Amniotic stem cell (primary cell): ENCODE measurements at places on chromosomes 2 and 18.

- DNase-seq: no peak
Measured at GRCh38 chr2:210635257-210635656, 78.9 kb downstream of the CPS1 start.

DNA sequence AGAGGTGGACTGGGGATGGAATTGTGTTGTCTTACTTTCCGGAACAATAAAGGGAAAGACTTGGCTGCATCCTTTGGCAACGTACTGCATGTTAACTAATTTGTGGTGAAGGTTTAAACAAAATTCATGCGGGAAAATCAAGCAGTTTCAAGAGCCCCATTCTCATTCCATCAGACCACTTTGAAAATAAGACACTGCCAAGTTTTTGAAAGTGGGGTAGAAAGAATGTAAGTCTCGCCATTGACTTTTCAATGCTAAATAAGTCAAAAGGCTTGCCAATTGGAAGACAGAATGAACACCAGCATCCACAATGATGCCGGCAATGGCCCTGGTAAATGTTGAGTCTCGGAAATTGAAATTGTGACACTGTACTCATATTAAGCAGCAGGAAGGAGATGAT is 322.0 kb downstream of the RND3 start:
- no peak for DNase-seq

- no peak for DNase-seq
Measured at GRCh38 chr2:13003500-13003899, 286.8 kb downstream of the TRIB2 start.

- DNase-seq: no peak
Measured at GRCh38 chr18:59051470-59052165, 88.1 kb upstream of the SEC11C start.

GRCh38 chr2:28635191-28635611 is 116.4 kb upstream of the PPP1CB start:
- DNase-seq: no peak

DNA sequence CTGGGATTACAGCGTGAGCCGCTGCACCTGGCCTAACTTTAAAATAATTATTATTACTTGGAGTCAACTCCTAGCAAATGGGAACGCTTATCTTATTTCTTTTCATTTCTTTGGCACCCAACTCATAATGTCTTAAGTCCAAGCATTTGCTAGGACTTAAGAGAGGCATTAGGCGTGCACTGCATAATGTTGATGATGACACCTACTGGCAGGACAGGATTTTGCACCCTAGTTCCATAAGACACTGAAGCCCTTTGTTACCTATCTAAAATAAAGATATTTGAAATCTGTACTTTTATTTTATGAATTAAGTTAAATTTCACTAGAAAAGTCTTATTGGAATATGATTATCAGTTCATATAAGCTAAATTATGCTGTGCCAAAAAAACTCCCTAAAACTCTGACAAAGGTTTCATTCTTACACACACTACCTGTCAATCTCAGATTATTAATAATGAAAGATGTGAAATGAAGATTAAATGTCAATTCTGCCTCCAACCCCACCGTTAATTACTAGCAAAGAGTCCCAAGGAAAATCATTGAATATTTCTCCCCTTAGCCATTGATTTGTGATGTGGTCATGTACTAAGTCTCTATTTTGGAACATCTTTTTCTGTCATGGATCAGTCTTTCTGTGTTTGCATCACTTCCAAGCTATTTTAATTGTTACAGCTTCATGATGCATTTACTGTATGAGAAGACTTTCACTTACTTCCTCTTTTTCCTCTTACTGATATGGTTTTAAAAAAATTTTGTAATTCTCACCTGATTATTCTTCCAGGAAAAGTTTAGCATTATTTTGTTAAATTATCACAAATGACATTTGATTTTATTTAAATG is 12.7 kb upstream of the CDH2 start:
- no peak for DNase-seq

- DNase-seq: no peak
Measured at GRCh38 chr2:128580988-128581848, 262.6 kb upstream of the HS6ST1 start.

- no peak for DNase-seq
Measured at GRCh38 chr2:25176541-25177181, 8.3 kb upstream of the POMC start.

DNA sequence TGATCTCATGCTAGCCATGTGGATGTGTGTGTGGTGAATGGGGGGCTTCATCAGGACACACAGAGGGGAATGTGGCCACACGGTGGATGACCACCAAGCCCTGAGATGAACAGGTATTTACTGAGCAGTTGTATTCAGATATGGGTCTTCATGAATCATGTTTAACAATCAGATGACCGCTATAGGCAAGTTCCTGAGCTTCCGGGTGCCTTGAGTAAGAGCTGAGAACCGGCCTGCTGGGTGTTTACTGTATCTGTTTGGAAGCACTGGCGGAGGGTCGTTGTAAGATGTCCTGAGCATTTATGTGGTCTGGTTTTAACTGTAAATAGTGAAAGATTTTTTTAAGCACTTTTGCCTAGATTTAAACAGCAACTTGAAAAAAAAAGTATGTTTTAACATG is 43.9 kb downstream of the BOLA3 start:
- DNase-seq: no peak

GRCh38 chr2:118120401-118120780 is 32.1 kb downstream of the INSIG2 start:
- no peak for DNase-seq

GRCh38 chr18:50638884-50639420 is 79.1 kb downstream of the MAPK4 start:
- no peak for DNase-seq

DNA sequence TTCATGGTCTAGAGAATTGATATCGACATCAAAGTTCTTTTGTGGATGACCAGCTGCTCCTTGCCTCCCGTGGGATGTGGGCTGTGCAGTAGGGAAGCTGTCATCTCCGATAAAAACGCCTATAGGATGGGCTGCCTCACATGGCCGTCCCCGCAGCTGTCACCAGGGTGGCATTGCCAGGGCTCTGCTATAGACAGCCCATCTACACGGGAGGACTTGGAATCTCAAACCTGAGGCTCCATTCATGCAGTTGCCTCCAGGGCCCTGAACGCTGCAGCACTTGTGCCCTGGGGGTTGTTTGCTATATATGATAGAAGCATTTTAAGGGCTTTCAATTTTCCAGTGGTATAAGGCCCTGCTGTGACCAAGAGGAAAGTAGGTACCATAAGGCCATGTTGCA is 183.1 kb downstream of the MYCN start:
- DNase-seq: no peak

DNA sequence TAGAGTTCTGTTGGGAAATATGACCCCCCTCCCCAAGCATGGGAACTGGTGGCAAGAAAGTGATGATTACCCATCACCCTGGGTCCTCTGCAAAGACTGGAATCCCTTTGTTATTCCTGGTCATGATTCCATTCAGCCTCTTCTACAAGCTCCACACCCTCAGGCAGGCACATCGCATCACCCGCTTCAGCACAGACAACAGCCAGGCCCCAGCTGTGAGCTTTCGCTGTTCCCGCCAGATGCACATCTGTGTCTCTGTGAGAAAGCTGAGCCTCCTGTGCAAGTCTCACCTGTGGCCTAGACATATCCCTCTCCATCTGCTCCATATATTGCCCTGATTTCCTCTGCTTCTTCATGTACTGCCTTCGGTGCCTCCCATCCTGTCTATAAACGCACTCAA is 368.0 kb upstream of the RAB6C start:
- no peak for DNase-seq

GRCh38 chr2:85388878-85389538 is 21.2 kb downstream of the CAPG start:
- no peak for DNase-seq

DNA sequence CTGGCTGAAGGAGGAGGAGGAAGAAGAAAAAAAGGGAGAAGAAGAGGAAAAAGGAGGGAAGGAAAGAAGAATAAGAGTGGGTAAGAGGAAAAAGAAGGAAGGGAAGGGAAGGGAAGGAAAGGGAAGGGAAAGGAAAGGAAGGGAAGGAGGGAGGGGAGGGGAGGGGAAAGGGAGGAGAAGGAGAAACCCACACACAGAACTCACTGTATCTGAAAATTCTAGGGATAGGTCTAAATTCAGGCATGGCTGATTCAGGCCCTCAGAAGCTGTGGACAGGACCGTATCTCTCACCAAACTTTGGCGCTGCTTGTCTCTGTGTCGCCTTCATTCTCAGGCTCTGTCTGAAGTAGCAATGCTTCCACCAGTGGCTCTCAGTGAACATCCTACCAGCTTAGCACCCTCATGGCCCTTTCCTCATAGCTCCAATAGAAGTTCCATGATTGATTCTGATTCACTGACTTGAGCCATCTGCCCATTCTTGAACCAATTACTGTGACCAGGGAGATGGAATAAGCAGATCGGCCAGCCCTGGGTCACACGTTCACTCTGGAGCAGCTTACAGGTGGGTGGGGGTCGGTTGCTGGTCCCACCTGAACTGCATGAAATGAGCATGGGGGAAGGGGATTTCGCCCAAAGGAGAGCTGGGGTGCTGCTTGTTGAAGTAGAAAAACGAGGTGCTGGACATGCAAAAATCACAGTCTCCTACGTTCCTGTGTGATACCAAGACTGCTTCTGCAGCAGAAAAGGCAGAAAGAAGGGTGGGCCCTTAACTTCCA is 59.7 kb downstream of the TTC32 start:
- DNase-seq: no peak

GRCh38 chr2:25400576-25401216 is 59.0 kb upstream of the DNMT3A start:
- DNase-seq: no peak

- peak; percentile 67 for DNase-seq
Measured at GRCh38 chr18:28065031-28065792, 111.7 kb downstream of the CDH2 start.

GRCh38 chr2:231395188-231396057 is at the start of gene B3GNT7:
TSS of gene B3GNT7 (plus strand) at chr2:231395710. CDS start at chr2:231395804, 94 bp downstream.
- DNase-seq: no peak

- DNase-seq: no peak
Measured at GRCh38 chr2:168034616-168035015, 212.8 kb downstream of the STK39 start.

DNA sequence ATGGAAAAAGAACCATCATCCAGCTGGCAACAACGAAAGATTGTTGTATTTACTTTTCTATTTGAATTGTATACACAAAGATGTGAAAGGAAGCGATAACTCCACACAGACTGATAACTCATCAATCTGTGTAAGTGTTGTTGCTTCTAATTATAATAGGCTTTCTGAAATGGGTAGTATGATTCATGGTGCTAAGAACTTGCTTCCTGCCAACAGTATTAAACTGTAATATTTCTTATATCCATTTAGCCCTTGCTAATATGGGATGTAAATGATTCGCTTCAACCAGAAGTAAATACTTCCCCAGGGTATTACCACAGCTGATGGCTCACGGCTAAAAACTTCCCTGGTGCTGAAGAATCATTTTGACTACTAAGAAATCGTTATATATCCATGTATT is 70.2 kb downstream of the TMEM163 start:
- DNase-seq: no peak

DNA sequence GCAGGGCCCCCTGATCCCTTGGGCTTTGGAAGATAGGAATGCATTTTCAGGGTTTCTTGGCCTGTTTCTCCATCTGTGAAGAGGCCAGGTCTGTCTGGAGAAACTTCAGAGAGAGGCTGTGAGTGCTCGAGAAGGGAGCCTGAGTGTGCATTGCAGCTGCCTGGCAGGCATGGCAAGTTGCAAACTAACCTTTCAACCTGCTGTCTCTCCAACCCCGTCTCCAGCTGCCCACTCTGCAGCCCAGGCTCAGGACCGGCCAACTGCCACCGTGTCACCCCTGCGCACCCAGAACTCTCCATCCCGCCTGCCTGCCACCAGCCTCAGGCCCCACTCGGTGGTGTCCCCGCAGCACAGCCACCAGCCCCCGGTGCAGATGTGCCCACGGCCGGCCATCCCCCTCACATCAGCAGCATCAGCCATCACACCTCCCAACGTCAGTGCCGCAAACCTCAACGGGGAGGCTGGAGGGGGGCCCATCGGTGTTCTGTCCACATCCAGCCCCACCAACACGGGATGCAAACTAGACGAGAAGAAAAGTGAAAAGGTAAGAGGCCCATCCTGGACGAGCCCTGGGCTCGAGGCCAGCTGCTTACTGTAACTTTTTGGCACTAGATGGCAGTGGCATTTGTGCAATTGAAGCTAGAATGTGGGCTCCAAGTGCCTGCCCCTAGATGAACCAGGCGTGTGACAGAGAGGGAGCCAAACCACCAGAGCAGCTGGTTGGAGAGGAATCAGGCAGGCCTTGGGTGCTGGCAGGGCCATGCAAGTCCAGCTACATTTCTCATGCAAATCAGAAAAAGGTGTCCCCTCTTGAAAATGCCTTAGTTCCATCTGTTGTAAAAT is 164.6 kb downstream of the SEPTIN10 start:
- DNase-seq: no peak

DNA sequence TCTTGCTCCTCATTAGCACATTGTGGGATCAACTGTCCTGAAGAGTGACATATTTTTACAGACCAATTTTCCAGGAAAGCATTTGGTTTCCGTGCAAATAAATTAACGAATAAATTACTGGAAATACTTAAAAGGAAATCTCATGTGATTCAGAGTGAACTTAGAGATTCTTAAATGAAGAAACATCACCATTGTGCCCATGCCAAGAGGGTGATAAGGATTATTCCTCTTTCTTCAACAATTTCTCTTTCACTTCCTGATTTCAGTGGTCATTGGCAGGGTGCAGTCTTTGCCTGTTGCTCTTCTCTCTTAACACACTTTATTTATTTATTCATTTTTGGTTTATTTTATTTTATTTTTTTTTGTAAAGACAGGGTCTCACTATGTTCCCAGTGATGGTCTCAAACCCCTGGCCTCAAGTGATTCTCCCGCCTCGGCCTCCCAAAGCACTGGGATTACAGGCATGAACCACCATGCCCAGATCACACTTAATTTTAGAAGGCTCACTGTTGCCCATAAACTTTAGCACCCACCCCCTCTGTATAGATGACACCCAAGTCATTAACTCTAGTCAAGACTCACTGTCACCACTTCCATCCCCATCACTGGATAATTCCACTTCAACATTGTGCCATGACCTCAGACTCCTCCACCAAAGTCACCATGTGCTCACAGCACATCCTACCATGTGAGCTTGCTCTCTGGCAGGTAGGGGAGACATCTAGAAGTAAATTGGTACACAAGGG is 92.6 kb upstream of the CERS6 start:
- DNase-seq: no peak

- DNase-seq: no peak
Measured at GRCh38 chr2:102929721-102930120, 167.9 kb downstream of the TMEM182 start.

DNA sequence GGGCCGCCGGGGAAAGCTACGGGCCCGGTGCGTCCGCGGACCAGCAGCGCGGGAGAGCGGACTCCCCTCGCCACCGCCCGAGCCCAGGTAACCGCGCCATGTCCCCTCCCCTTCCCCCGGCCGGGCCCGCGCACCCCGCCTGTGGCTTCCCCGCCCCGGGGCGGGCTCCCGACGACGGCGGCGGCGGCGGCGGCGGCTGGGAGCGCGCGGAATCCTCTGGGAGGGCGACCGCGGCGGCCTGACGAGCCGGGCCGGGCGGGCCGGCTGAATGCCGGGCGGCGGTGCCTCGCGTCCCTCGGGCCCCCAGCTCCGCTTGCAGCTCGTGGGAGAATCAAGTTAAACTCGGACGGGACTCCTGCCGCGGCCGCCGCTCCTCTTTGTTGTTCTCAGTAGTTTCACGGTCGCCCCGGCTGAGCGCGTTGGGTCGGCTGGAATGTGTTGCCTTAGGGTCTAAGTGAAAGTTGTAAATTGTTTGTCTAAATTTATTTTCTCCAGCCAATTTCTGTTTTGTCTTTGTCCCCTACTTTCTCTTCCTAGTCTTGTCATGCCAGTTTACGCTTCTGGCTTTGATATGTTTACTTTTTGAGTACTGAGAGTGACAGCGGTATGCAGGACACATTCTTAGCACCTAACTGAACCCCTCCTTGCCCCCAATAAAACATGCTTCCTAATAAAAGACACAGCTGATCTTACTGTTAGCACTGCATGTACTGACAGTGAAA is 685 bp downstream of the SMAD4 start:
- peak; percentile 48 for DNase-seq
